ENCODE measurements at places on chromosomes 3 and 15.
A peak's percentile ranks its signal among the peaks of the same experiment; 100 is the strongest.

DNA sequence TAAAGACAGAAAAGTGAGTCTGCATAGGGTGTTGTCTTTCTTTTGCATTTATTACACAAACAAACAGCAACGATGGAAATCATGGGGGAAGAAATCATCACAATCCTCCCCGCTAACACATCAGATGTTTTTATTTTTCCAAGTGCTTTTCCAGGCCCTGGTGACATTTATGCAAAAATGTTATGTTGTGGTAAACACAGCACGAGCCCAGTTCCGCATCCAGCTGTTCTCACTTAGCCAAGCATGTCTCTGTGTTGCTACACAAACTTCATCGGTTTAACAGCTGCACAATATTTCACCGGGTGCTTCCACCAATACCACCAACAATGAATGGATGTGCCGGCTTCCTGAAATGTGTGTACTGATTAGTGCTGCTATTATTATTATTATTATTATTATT is 53.7 kb upstream of the ABHD17C start:
- no peak for DNase-seq

DNA sequence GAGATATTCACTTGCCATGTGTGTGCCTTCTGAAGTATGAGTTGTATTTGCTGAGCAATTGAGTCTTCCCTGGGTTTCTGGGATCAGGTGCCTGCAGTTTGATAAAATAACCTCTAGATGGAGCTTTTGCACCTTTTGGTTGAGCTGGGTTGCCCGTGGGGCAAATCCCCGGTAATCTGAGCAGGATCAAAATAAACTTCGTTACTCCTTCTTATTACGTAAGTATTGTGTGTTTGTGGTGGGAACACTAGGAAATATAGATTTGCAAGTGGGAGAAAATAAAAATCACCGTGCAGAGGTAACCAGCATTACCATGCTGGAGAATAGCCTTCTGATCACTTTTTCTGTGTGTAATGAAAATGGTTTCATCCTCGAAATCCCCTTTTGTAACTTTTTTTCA is 277.4 kb upstream of the NR2E3 start:
- DNase-seq: peak; percentile 33

DNA sequence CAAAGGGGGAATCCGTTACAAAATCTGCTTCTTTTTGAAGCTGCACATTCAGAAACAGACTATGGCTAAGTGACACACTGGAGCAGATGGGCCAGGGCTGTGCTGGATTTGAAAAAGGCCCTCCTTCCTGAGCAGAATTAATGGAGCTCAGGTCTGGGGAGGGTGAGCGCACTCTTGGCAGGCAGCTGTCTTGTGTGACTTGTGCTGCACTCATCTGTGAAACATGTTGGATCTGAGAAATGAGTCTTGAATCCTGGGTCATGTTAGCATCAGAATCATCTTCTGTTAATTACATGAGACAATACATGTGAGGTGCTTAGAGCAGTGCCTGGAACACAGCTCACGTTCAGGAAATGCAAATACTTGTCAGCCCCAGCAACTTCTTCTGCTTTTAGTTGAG is 219.6 kb downstream of the THSD4 start:
- no peak for DNase-seq

GRCh38 chr15:81211376-81211775 is 14.7 kb downstream of the IL16 start:
- DNase-seq: no peak

- no peak for DNase-seq
Observed at GRCh38 chr3:149872589-149872988, 59.6 kb downstream of the RNF13 start.

DNA sequence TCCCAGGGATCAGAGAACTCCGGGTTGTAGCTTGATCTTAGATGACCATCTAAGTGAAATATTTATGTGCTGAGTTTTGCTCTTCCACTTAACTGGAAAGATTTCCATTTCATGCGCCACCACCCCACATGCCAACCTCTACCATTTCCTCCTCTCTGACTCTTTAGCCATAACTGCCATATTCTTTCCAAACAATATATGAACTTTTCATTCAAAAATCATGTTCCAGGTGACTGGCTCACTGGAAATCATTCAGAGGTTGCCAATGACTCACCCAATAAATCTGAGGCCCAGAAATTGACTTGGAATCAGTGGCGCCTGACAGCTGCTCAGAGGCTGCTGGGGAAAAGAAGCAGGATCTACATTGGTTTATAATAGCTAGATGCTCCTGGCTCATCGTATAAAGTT is 31.6 kb upstream of the FAM174B start:
- DNase-seq: peak; percentile 74

DNA sequence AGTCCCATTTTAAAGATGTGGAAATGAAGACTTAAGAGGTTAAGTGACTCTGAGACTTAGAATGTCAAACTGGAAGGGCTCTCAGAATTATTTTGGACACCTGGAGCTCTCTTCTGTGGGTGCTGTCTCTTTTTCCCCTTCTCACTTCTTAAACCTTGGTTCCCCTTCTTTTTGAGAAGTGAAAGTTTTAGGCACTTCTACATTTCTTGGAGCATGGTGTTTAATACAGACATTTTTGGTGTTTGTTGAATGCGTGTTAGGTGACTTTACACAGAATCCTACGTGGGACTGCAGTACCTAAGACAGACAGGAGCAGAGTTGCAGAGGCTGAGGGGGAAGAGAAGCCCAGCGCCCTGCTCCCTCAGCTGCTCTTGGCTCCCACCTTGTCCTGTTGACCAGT is 133.3 kb downstream of the MDFIC2 start:
- no peak for DNase-seq

GRCh38 chr3:12486916-12487315 is 2.6 kb downstream of the TSEN2 start:
- no peak for DNase-seq

DNA sequence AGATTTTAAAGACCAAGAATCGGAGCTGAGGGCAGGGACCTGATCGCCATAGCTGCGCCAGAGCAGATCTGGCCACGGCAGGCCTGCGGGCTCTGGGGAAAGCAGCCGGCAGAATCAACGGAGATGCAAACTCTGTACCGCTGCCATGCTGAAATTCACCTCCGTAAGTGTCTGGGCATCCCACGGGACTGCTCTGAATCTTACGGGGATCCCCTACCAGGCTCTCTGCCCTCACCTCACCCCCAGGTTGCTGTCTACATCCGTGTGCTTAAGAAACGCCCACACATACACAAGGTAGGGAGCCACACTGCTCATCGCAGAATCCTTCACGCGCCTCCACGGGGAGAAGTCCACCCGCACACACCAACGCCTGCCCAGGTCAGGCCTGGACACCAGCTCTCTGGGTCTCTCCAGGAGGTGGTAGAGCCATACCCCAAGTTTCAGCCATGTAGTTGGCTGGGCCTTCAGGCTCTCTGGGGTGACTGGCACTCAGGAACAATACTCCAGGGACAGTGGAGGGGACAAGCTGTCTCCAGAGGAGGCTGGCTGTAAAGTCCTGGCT is 33.5 kb downstream of the FAM174B start:
- DNase-seq: no peak

DNA sequence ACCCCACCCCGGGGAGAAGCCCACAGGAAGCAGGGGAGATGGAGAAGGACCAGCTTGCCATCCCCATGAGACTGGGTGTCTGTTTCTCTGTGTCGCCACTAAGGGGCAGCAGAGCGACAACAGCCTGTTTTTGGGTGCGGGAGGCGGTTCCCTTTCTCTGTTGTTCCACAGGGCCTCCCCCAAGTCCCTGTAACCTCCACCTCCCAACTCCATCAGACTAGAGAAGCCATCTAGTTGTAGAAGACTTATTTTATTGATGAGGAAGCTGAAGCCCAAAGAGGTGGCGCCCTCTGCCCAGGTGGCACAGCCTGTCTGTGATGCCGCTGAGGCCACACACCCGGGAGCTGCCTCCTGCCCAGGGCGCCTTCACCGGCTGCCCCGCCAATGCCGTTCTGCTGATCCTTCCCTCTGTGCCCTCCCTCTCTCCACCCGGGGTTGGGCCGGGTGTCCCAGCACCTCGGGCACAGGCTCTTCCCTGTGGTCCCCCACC is 3.9 kb upstream of the CCDC9B start:
- no peak for DNase-seq

DNA sequence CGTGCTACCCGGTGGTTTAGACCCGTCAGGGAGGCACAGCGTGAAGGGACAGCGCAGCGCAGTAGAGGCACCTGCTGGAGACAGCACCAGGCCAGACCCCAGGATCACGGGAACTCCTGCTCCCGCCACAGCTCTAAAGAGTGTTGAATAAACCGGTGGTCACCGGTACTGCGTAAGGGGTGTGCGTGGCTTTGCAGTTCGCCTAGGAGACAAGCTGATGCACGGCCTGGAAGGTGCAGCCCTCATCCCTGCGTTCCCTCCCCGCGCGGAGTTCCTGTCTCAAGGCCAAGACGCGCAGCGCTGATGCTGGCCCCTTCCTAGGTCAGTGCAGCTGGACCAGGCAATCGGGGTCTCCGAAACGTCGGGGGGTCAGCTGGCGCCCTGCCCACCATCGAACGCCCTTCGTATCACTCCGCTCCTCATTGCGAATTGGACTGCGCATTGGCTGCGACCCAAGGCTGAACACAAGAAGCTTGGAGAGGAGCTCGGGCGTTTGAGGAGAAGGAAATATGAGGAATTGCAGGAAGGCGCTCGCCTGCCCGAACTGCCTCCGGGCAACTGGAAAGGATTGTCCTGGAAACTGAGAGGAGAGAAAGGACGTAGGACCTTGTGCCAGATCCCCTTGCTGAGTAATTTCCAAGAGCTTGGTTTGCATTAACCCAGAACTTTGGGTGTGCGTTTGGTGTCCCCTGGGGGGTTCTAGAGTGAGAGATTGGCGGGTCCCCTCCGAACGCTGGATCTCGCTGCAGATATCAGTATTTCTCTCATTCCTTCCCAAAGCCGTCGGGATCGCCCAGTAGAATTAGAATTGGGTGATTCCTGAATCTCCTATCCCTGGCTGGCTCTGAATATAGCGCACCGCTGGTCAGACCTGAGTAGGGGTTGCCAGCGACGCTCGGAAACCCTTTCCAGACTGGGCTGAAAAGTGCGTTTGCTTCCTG is 2.3 kb upstream of the SOX14 start:
- DNase-seq: no peak

DNA sequence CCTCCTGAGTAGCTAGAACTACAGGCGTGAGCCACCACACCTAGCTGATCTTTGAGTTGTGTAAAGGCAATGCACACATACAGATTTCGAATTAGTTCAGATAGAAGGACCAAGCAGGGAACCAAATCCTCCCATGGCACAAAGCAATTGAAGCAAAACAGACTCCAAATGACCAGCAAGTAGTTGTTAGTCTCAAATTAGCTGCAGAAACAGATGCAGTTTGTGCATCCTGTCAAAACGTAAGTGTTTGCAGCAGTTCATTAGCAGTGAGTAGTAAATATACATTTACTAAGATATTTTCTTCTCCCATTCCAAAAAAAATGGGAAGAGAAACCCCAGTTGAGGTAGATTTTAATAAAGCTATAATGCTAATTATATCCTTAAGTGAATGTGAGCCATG is 15.8 kb upstream of the FAM174B start:
- no peak for DNase-seq

All from trophoblast cell (in vitro differentiated cells and primary cell).